ENCODE measurements at places on chromosomes 12 and 14.

GRCh38 chr12:132664206-132665148 lies 22.7 kb downstream of the POLE start:
- no peak for DNase-seq

GRCh38 chr12:29882846-29883245 lies 99.1 kb upstream of the TMTC1 start:
- no peak for DNase-seq

DNA sequence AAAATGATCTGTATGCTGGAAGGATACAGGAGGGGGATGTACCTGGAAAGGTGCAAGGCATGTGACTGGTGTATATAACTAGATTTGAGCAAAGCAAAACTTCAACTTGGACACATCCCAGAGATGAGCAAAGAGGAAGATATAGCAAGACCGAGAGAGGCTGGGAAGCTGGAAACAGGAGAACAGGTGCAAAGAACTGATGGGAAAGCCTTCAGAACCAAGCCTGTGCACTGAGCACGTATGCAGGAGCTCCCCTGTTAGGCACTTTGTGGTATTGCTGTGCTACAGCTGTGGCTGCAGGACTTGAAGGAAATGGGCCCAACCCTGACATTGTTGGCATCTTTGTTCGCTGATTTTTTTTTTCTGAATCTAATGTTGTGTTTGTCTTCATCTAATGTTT lies 120.7 kb upstream of the PWP1 start:
- no peak for DNase-seq

- no peak for DNase-seq
These were observed 1.9 kb downstream of the GYS2 start for GRCh38 chr12:21602774-21603173.

DNA sequence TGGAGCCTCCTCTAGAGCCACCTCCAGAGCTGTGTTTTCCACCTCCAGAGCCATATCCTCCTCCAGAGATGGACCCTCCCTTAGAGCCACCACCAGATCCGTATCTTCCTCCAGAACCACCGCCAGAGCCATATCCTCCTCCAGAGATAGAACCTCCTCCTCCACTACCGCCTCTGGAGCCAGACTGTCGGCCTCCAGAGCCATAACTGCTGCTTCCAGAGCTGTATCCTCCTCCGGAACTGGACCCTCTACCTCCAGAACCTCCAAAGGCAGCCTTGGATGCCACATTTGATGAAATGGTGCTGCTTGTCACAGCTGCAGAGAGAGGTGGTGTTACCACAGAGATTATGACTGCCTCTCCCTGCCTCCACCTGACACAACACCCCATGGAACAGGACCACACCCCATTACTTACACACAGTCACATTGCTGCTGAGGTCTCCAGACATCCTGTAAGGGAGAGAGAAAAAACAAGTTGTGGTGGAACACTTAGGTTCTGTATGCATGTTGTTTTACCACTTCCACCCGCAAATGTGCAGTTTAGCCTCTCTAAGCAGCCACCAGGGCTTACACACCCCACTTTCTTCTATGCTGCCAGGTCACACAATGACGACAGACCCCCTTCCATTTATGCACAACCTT lies 6.8 kb downstream of the KRT2 start:
- DNase-seq = no peak

DNA sequence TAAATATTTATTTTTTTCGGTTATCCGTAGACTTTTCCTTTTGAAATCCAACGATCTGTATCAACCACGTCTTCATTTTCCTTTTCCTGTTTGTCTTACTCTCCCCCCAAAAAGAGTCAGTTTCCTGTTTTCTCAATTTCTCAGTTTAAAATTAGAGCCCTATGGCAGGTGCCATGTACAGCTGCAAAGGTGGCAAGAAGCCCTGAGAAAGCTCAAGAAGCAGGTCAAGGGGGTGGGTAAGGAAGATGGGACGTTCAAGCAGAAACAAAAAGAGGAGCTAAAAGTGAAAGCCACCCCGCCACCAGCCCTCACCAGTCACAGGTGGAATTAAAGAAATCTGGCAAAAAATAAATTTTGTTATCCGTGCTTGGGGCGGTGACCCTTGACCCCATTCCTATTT lies 26.7 kb downstream of the SLC35E3 start:
- DNase-seq = no peak

GRCh38 chr12:132356691-132357622 lies 27.6 kb upstream of the GALNT9 start:
- DNase-seq = no peak

DNA sequence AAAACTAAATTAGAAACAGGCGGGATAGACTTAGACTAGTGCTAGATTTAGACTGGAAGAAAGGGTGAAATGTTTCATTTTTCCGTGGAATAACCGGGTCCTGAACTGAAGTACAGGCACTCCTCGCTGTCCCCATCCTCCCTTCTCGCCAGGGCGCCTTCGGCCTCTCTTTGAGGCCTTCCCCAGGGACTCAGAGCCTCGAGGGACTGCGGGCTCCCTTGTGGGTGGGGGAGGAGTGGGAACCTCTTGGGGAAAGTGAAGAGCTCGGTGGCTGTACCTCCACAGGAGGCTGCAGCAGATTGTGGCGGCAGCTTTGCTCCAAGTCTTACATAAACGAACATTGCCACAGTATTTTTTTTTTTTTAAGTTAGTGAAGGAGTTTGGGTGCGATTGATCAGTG lies 1988.8 kb upstream of the FLRT2 start:
- DNase-seq = no peak

GRCh38 chr12:41930866-41931437 lies 213.7 kb downstream of the GXYLT1 start:
- no peak for DNase-seq

DNA sequence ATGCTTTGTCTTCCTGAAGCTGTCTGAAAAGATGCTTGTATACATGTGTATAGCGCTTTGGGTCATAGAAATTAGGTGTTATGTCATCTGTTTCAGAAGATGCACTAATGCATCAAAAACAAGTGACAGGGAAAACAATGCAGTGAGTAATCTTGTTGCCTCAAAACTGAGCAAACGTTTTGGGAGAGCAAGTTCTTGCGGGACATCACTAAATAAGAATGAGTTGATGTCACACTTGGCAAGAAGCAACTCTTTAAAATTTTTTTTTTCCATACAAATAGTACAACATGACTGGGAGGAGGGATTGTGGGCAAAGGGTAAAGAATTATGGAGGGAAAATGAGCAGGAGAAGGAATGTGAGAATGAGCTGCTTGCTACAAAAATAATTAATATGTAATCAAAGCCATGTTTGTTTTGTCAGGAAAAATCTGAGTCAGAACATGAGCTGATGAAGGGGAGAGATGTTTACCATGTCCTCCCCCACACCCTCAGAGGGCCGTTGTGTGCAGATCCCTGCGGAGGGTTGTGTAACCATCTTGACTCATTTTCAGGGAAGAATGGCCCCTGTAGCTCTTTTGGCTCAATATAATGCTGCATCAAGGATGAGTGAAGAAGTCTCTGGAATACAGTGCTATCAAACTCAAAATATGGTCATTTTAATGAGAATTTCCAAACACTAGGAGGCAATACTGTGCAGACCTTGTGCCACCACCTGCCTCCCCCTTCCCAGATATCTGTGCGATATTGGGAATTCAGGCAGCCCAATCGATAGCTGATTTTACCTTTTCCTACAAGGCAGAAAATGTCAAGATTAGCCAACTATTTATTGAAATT lies 41.4 kb downstream of the BORCS5 start:
- DNase-seq = no peak

DNA sequence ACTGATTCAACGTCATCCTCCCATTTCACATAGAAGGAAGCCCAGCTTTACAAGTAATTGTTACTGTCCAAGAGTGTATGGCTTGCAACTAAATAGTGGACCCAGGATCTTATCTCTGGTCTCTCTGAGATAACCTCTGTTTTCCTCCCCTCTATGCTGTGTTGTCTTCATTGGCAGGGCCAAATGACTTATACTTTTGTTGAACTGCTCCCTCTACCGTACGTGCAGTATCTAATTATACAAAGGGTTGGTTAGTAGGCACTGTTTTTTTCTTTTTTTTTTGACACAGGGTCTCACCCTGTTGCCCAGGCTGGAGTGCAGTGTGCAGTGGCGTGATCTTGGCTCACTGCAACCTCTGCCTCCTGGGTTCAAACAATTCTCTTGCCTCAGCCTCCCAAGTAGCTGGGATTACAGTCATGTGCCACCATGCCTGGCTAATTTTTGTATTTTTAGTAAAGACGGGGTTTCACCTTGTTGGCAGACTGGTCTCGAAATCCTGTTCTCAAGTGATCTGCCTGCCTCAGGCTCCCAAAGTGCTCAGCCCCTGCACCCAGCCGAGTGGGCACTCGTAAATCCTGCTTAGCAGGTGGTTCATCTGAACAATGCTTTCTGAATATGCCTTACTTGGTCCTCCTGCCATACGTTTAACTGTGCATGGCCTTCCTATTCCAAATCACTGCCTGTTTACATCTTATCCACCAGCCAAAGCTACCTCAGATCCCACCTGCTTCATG lies 162.1 kb downstream of the ADCK1 start:
- no peak for DNase-seq

DNA sequence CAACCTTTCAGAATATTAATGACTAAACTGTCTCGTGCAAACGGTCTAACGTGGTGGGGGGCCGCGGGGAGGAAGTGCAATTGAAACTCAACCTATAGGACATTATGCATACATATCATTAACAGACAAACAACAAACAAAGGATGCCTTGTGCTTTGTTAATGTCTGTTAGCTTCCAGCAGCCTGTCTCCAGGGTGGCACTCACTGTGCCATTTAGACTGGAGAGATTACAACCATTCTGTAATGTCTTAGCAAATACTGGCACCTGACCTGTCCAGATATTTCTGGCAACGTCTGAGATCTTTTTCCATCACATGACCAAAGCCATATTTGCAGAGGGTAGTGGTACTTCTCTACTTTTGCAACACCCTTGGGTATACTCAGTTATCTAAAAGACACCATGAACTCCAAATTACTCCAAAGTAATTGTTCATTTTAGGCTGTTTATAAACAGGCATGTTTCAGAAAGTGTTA lies 11.6 kb downstream of the BHLHE41 start:
- no peak for DNase-seq

- DNase-seq = no peak
These were observed 26.5 kb downstream of the OTUB2 start for GRCh38 chr14:94052662-94053061.

DNA sequence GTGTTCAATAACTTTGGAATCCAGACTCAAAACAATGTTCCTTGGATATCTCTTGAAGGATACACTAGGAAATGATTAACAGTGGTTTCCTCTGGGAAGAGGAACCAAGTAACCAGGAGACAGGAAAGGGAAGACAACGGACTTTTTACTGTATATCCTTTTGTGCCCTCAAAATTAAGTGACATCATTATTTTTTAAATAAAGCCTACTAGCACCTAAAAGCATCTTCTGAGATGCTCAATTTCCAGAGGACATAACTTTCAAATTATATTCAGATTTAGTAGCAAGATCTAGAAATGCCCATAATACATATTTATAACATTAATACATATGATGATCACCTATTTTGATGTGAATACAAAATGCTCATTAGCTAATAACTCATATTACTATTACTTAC lies 6.5 kb downstream of the HECTD1 start:
- no peak for DNase-seq

DNA sequence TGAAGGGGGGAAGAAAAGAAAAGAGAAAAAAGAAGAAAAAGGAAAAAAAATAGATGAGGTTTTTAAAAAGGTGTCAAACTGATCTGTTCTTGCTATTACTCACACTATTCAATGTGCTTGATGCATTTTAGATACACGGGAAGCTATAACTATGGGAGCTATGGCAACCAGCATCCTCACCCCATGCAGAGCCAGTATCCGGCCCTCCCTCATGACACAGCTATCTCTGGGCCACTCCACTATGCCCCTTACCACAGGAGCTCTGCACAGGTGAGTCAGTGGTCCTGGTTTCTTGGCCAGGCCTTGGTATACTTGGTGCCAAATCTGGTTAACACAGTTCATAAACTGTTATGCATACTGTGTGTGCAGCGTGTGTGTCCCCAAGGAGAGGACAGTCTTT lies 24.0 kb upstream of the RIC8B start:
- no peak for DNase-seq

DNA sequence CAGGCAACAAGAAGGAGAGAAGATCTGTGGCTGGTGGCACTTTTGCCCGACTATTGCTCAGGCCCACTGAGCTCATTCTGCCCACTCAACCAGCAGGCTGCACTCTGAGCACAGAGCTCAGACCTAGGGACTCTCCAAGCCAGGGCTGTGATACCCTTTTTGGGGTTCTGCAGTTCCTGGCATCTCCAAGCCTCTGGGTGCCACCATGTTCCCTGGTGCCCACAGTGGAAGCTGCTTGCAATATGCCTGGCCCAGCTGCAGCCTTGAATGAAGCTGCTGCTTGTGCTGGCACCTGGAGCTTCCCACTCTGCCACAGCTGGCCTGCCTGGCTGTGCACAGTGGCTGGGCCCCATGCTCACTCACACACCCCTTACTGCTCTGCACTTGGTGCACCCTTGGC lies 236.1 kb downstream of the ADGRD1 start:
- no peak for DNase-seq

DNA sequence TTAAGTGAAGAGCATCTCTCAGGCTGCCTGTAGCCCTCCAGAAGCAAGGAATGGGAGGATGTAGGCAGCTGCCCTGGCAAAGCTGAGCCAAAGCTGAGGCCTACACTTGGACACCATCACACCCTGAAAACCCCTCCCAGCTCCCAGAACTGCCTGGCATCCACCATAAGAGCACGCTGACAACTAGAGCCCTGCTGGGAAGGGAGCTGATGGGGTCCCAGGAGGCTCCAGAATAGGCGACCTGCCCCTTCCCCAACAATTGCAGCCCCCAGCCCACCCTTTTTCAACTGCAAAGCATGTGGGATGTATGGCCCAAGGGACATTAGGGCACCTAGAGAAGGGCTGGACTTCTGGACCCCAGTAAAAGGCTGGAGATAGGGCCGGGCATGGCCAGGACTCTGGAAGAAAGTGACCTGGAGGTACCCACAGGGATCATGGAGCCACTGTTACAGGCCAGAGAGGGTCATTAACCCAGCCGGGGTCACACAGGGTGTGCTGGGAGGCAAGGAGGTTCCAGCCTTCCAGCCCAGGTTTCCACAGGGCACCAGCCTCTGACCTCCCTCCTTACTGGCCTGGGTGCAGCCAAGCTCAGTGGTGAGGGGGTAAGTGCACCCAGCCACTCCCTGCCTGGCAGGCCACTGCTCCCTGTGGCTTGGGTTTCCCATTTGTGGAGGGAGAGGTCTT lies 27.8 kb downstream of the FAM222A start:
- no peak for DNase-seq

GRCh38 chr12:87290505-87290904 lies 738.7 kb downstream of the C12orf50 start:
- no peak for DNase-seq

GRCh38 chr12:32947206-32948067 lies 50.9 kb upstream of the PKP2 start:
- DNase-seq = no peak

Data from C1 segment of cervical spinal cord (tissue), 14 donors.